GM23338 (cell line): ENCODE measurements at places on chromosomes 2 and 18. TPM values are rescaled to one million over a fixed set of nuclear protein-coding genes. Genes with fewer than 3 reads are reported as not detected.

The FKBP1B gene
- total RNA-seq: 48.2 and 51.3 TPM in 2 replicates

The KCNG2 gene
- 0.52 TPM in 1 of 2 replicates, not detected in the other for total RNA-seq

The MOGAT1 gene
- 0.89 and 0.94 TPM in 2 replicates for total RNA-seq

The ROCK2 gene
- 27.0 and 28.0 TPM in 2 replicates for total RNA-seq

The BOLL gene
- total RNA-seq: 0.04 TPM in 1 of 2 replicates, not detected in the other

- no peak for DNase-seq
Measured at GRCh38 chr2:227248876-227249275, 76.2 kb upstream of the MFF start.

DNA sequence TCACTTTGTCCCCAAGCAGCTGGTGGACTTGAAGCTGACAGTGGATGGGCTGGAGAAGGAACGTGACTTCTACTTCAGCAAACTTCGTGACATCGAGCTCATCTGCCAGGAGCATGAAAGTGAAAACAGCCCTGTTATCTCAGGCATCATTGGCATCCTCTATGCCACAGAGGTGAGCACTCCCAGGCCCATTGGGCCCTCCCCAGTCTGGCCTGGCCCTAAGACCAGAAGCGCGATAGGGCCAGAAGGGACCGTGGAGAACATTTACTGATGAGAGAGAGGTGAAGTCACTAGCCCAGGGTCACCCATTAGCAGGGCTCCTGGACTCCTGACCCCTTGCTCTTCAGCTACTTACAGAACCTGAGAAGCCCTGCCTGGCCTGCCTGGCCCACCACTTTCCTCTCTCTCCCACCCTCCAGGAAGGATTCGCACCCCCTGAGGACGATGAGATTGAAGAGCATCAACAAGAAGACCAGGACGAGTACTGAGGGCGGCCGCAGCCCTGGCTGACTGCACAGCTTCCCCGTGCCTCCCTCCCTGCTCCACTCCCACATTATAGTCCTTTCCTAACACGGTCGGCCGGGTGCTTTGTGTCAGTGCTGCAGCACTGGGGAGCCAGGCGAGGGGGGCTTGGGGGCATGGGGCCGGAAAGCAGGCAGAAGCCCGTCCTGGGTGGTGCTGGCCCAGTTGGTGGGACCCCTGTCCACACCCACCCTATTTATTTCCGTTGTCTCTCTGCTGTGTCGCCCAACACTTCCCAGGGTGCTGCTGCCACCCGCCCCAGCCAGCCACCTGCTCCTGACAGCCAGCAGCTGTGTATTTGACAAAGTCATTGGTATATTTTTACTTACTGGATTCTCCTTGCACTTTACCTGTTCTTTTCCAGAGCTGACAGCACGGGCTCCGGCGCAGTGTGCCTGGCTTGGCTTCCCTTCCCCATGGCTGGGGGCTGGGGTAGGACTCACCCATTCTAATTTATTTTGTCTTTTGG is 6.6 kb upstream of the TMEM214 start:
- no peak for DNase-seq

DNA sequence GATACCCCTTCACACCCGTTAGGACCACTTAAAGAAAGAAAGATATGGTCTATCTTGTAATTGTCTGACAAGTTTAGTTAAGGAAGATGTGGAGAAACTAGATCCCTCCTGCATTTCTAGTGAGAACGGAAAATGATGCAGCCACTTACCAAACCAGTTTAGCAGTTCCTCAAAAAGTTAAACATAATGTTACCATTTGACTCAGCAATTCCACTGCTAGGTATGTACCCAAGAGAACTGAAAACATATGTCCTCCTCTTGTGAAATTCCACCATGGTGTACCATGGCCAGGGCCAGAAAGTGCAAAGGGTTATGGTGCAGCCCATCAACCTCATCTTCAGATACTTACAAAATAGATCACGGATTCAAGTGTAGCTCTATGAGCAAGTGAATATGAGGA is 79.0 kb upstream of the ID2 start:
- no peak for DNase-seq

- DNase-seq: peak; percentile 22
Measured at GRCh38 chr2:236793023-236794011, 223.7 kb downstream of the ACKR3 start.

DNA sequence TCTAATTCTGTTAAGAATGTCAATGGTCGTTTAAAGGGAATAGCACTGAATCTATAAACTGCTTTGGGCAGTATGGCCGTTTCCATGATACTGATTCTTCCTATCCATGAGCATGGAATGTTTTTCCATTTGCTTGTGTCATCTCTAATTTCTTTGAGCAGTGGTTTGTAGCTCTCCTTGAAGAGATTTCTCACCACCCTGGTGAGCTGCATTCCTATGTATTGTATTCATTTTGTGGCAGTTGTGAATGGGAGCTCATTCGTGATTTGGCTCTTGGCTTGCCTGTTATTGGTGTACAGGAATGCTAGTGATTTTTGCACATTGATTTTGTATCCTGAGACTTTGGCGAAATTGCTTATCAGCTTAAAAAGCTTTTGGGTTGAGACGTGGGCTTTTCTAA is 38.3 kb upstream of the WDR75 start:
- DNase-seq: no peak

- no peak for DNase-seq
Measured at GRCh38 chr2:119372778-119373568, 6.2 kb downstream of the DBI start.

DNA sequence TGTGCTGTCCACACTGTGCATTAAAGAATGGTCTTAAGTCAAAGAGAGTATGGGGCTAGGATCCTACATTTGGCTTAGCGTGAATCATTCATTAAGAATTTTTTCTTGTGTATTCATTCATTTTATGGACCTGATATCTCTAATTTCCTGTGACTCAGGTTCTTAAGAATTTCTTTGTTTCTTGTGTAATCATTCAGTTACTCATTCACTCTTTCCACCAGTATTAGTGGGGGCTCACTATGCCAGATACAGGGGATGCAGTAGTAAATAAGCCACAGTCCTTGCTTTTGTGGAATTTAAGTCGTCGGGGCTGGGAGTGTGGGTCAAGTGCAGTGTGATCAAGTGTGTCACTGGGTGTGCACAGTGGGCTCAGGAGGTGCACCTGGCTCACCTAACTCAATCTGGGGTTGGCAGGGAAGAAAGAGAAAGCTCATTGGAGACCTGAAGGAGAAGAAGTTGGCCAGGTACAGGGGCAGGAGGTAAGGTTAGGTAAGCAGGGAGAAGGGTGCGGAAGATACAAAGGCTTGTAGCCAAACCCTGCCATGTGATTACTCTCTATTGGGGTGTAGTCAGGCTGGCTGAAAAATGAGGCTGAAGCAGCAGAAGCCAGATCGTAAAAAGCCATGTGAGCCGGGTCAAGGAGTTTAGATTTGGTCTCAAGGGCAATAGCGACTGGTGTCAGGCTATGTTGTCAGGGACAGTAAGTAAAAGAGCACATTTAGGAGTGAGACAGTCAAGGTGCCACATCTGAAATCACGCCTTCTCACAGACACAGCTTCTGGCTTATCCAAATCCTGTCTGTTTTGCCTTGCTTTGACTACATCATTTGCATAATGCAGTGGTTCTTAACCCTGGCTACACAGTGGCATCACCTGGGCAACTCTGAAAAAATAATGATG is 67.2 kb downstream of the KCTD1 start:
- no peak for DNase-seq

- no peak for DNase-seq
Measured at GRCh38 chr18:15165048-15165447, 417.1 kb downstream of the ANKRD30B start.

GRCh38 chr2:133705287-133705686 is 137.0 kb upstream of the NCKAP5 start:
- DNase-seq: no peak

GRCh38 chr2:234904785-234905184 is 47.0 kb upstream of the SH3BP4 start:
- no peak for DNase-seq

DNA sequence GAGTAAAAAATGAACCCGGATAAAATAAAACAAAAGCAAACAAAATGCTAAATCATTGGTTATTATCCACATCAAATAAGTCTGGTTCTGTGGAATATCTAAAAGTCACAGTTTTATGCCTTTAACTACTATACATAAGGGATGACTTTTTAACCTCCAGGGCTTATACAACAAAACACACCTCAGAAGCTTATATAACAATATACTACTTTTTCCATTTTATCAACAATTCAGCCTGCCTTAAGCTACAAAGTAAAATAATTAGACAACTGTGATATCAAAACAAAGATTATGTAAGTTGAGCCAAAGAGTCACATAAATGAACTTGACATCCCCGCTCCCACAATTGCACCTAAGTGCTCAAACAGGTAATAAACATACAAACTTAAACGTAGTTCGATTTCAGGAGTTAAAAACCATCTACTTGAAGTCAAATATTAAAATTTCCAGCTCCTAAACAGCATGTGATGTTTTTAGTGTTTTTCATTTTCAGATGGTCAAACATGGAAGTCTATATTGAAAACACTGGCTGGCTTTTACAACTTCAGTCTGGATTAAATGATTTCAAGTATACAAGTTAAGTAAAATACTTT is 54.7 kb downstream of the ATIC start:
- DNase-seq: no peak

- DNase-seq: no peak
Measured at GRCh38 chr2:10984418-10985135, 72.8 kb downstream of the KCNF1 start.

DNA sequence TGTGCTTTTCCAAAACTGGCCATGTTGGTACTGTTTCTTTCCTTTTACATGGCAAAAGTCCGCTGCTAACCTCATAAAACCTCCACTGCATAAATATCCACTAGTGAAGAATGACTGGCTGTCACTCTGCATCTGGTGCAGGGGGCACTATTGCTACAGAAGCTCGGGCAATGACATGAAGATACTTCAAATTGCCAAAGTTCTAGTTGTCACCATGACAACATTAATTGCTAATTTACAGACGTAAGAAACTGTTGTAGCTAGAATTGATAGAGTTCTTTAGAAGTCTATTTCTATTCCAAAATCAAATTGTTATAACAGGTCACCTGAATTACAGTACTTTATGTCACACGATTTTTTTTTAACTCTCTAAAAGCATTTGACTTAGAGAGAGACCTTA is 845 bp downstream of the CFAP210 start:
- DNase-seq: peak; percentile 4

- peak; percentile 21 for DNase-seq
Measured at GRCh38 chr2:134630504-134631159, 88.2 kb downstream of the TMEM163 start.
